ENCODE measurements at places on chromosomes 4 and X.

- DNase-seq, result no peak
These were observed 1.6 kb downstream of the KDR start for GRCh38 chr4:55123791-55124190.

DNA sequence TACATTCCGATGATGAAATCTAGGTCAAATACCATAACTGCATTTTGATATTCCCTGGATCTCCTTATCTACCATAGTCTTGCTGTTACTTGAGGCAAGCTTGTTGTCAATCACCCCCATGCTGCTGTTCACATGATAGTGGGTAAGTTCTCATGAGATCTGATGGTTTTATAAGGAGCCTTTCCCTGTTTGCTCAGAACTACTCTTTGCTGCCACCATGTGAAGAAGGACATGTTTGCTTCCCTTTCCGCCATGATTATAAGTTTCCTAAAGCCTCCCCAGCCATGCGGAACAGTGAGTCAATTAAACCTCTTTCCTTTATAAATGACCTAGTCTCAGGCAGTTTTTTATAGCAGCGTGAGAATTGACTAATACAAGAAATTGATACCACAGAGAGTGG lies 432.0 kb downstream of the GLUD2 start:
- DNase-seq, result no peak

DNA sequence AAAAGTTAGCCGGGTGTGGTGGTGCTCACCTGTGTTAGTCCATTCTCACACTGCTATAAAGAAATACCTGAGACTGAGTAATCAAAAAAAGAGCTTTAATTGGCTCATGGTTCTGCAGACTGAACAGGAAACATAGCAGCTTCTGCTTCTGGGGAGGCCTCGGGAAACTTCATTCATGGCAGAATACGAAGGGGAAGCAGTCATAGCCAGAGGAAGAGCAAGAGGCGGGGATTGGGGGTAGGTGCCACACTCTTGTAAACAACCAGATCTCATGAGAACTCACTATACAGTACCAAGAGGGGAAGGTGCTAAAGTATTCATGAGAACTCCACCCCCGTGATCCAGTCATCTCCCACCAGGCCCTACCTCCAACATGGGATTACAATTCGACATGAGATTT lies 64.1 kb downstream of the BEND4 start:
- no peak for DNase-seq

DNA sequence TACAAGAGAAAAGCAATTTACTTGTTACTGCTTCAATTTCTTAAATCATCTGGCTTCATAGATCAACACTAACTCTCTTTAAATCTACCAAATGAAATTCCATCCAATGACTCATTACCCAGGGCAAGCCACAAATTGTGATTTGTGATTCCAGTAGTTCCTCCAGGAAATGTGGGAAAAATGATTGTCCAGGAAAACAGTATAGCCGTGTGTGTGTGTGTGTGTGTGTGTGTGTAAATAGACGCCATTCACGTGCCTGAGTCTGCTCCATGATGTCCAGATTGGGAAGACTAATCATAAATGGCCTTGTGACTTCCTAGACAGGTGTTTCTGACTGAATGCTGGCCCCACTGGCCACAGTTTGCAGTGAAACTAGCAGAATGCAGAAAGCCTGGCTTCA lies 121.3 kb downstream of the HS6ST2 start:
- no peak for DNase-seq

GRCh38 chr4:103091601-103092223 lies 7.9 kb downstream of the BDH2 start:
- DNase-seq, result peak; percentile 83

- DNase-seq, result no peak
These were observed 142.0 kb downstream of the RBMX2 start for GRCh38 chrX:130543603-130544325.

- DNase-seq, result no peak
These were observed 51.3 kb downstream of the PCDH19 start for GRCh38 chrX:100358766-100359165.

- DNase-seq, result no peak
These were observed 172.9 kb upstream of the TTC29 start for GRCh38 chr4:147118528-147118927.

GRCh38 chr4:1961563-1961962 lies 47.2 kb downstream of the NELFA start:
- no peak for DNase-seq

DNA sequence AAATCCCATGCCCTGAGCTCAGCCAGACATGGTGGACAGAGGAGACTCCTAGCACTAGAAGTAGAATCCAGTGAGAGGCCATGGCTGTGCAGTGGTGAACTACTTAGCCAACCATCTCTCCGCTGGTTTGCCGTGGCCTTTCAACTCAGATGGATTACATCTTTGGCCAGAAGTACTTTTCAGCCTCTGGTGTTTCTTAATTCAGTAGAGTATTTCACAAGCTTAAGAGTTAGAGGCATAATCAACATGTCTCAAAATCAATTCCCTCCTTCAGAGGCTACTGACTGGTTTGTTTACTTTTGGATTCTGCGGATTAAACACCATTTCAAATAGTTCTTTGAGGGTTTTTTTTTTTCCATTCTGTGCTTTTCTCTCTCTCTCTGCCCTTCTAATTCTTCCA lies 91.1 kb upstream of the PGRMC2 start:
- no peak for DNase-seq

DNA sequence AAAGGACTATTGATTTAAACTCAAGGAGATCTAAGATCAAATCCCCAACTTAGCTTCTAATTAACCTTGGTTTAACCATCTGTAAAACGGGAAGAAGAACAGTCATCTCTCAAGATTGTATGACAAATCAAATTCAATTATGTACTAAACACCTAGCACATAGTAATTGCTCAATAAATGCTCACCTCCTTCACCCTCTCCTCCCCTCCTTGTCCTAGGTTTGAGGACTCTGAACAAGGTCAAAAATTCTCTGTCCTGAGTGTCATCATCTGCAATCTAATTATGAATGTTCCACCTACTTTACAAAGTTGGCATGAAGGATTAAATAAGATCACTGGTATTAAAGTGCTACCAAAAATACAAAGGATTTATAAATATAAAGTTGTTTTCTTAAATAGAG lies 320.1 kb upstream of the PPARGC1A start:
- DNase-seq, result no peak

DNA sequence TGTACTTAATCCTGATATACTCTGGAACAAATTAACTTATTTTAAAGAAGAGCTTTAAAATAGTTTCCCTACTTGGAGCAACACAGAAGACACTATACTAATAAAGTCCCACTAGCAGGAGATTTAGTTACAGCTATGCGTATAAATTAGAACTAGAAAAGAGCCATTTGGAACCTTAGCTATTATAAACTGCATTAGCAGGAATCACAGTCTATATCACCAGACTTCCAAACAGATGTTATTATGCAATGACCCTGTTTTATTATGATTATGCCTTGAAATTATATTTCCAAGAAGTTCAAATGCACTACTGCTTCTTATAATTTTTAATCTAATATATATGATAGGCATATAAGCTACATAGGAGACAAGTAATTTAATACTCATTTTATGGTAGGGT lies 95.5 kb upstream of the WDR44 start:
- no peak for DNase-seq

- DNase-seq, result no peak
These were observed 219.2 kb downstream of the MAML3 start for GRCh38 chr4:139934708-139935195.

- DNase-seq, result no peak
These were observed 7.2 kb upstream of the CTAG2 start for GRCh38 chrX:154660541-154660940.

GRCh38 chrX:101931136-101931487 lies 715 bp downstream of the ZMAT1 start:
- DNase-seq, result no peak

DNA sequence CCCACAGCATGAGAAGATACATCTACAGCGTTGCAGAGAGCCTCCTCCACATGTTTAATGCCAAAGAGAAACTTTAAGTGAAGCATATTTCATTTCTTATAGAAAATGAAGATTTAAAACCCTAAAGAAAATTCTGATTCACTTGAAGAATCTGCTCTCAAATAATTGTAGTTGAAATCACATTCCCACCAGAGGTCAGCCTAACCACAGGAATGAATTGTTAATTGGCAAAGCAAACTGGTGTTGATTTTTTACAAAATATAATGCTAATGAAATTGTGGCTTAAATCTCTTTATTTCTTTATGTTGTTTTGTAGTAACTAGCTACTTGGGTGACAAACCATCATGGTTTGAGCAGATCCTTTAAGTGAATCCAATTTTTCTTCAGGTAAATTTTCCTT lies 31.1 kb upstream of the WDR17 start:
- DNase-seq, result peak; percentile 51

DNA sequence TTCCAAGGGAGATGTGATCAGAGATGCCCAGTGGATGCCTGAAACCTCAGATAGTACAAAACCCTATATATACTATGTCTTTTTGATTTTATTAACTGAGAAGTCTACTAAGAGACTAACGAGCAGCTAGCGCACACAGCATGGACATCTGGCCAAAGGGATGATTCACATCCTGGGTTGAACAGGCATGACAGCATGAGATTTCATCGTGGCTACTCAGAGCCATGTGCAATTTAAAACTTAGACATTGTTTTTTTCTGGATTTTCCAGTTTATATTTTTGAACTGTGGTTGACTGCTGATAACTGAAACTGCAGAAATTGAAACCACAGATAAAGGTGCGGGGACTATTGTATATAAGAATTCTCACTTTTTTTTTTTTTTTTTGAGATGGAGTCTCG lies 2252.9 kb upstream of the AGA start:
- no peak for DNase-seq

DNA sequence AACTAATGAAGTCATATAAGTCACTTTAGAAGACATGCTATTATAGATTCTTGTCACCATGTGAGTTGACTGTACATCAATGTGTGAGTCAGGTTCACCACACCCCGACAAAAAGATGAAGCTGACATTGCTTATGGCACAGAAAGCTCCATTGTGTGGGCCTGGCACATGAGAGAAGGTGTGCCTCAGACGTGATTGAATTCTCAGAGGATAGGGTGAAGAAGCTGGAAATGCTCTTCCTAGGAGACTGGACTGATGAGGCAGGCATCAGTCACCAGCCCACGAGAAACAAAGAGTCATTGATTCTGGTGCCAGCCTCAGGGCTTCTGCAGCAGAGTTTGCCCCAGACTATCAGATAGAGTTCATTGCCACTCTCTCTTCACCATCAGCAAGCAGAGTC lies 35.9 kb upstream of the LRAT start:
- no peak for DNase-seq

DNA sequence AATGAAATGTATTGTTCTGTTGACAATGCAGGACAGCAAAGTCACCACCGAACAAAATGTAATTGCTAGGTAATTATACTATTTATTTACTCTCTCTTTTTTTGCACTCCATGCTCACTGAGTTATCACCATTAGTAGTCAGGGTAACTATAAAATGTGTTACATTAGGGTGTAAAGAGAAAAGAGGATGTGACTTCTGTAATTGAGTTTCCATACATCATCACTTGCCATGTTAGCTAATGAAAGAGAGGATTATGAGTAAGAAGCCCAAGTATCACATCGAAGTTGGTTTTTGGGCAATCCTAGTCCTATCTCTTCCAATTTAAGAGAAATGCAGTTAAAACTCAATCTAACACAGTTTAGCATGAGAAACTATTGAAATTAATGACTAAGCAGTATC lies 7.6 kb downstream of the ZXDA start:
- no peak for DNase-seq

- DNase-seq, result peak; percentile 13
These were observed 805 bp downstream of the ATP8A1 start for GRCh38 chr4:42655921-42656678.

DNA sequence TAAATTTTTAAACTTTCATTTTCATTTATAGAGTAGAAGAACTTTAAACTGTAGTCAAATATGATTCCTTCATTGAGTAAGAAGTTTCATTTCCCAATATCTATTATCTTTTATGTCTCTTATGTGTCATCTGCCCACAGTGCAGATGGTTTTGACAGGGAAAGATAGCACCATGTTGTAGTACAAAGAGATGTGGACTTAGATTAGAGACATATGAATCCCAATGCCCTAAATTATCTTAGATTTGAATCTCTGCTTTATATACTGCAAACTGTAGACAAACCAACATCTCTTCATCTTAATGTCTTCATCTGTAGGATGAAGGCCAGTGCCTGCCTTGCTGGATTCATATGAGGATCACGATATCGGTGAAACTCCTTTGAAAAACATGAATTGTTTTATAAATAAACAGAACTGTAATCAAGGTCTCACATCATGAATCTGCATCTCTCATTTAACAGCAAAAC lies 217.5 kb downstream of the BANK1 start:
- no peak for DNase-seq

- peak; percentile 12 for DNase-seq
These were observed 74.6 kb downstream of the WDR44 start for GRCh38 chrX:118420462-118420861.

DNA sequence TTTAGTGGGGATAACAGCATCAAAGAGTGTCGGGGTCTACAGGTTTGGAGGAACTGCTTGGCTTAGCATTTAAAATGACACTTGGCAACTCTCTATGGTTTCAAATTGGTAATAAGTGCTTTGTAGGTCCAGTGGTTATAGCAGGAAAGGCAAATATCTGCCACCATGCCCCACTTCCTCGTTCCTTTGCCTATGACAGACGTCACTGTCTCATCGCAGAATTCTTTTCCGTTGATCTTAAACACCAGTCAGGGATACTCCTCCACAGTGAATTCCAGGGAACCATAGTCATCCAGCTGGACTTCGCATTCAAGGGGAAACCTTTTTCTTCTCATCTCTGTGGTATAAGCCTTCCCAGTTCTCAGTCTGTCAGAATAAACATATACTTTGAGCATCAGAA lies 319.1 kb downstream of the GPAT3 start:
- no peak for DNase-seq

GRCh38 chr4:52883707-52884669 lies 21.9 kb downstream of the RASL11B start:
- DNase-seq, result no peak

- no peak for DNase-seq
These were observed 128.0 kb downstream of the AFAP1 start for GRCh38 chr4:7811536-7812191.

DNA sequence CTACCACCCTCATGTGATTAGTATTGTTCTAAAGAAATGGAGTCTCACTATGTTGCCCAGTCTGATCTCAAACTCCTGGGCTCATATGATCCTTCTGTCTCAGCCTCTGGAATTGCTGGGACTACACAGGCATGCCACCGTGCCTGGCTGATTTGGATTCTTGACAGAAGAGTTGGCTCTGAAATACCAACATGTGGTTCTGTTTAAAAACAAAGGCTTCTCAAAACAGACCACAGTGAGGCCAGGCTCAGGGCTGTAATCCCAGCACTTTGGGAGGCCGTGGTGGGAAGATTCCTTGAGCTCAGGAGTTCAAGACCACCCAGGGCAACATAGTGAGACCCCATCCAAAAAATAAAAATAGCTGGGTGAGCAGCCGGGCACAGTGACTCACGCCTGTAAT lies 126.7 kb downstream of the DHRSX start:
- no peak for DNase-seq
